ENCODE measurements at places on chromosomes 6 and 20. TPM values are rescaled to one million over a fixed set of nuclear protein-coding genes. Genes with fewer than 3 reads are reported as not detected.

IL20RA gene
- total RNA-seq, result 9.1 TPM

C6orf58 gene
- total RNA-seq, result not detected

ADGB gene
- total RNA-seq, result not detected

ARHGAP18 gene
- total RNA-seq, result 7.9 TPM

PRPH2 gene
- total RNA-seq, result 0.30 TPM

VSTM2L gene
- 17.0 TPM for total RNA-seq

RAMACL gene
- total RNA-seq, result 1.3 TPM

ANGPT4 gene
- total RNA-seq, result not detected

SLC9A8 gene
- 5.1 TPM for total RNA-seq

TRIM31 gene
- not detected for total RNA-seq

MYH7B gene
- 222 TPM for total RNA-seq

STMND1 gene
- total RNA-seq, result not detected

LCA5 gene
- total RNA-seq, result 1.9 TPM

ARMH2 gene
- not detected for total RNA-seq

ZNF391 gene
- total RNA-seq, result 0.51 TPM

RSPO3 gene
- 0.67 TPM for total RNA-seq

GABRR1 gene
- total RNA-seq, result not detected

RAE1 gene
- 13.2 TPM for total RNA-seq

PAK5 gene
- total RNA-seq, result not detected

FAM209B gene
- total RNA-seq, result 0.35 TPM

SYCP2 gene
- total RNA-seq, result 0.94 TPM

PDSS2 gene
- total RNA-seq, result 15.6 TPM

TCP11 gene
- total RNA-seq, result not detected

EYA2 gene
- 0.65 TPM for total RNA-seq

PAQR8 gene
- 2.6 TPM for total RNA-seq

GSTA3 gene
- total RNA-seq, result not detected

ANKRD60 gene
- not detected for total RNA-seq

ADGRB3 gene
- 2.0 TPM for total RNA-seq

GABBR1 gene
- 18.4 TPM for total RNA-seq

TRIM10 gene
- not detected for total RNA-seq

BMP6 gene
- 2.6 TPM for total RNA-seq

MMUT gene
- 33.9 TPM for total RNA-seq

DEFB118 gene
- total RNA-seq, result not detected

FILIP1 gene
- 160 TPM for total RNA-seq

DEFB115 gene
- total RNA-seq, result not detected

TP53TG5 gene
- total RNA-seq, result 1.2 TPM

Data from Right ventricle myocardium superior (tissue), 1 donor.